ENCODE measurements at places on chromosomes 11 and 22. TPM values are rescaled to one million over a fixed set of nuclear protein-coding genes. Genes with fewer than 3 reads are reported as not detected.
A peak's percentile ranks its signal among the peaks of the same experiment; 100 is the strongest.

GRCh38 chr11:3224401-3225057 is 5.9 kb upstream of the MRGPRG start:
- DNase-seq = no peak

Gene C11orf97
- polyA plus RNA-seq = not detected

Gene SF3A1
- polyA plus RNA-seq = 66.8 TPM

Gene C1QTNF5
- 12.2 TPM for polyA plus RNA-seq

DNA sequence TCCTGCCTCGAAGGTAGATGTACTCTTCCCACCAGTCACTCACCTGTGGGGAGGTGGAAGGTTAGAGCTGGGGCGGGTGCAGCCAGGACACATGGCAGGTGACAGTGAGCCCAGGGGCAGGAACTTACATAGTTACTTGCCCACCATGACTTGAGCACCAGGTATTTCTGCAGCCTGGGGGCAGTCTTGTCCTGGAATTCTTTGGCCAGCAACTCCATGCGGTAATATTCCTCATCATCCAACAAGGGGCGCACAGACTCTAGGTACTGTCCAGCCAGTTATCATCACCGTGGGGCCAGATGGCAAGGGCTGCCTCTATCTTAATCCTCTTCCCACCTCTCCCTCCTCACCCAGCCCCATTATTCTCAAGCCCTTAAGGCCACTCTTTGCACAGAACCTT is 2.2 kb downstream of the CPT1B start:
- no peak for DNase-seq

Gene CYP2D6
- 0.77 TPM for polyA plus RNA-seq

DNA sequence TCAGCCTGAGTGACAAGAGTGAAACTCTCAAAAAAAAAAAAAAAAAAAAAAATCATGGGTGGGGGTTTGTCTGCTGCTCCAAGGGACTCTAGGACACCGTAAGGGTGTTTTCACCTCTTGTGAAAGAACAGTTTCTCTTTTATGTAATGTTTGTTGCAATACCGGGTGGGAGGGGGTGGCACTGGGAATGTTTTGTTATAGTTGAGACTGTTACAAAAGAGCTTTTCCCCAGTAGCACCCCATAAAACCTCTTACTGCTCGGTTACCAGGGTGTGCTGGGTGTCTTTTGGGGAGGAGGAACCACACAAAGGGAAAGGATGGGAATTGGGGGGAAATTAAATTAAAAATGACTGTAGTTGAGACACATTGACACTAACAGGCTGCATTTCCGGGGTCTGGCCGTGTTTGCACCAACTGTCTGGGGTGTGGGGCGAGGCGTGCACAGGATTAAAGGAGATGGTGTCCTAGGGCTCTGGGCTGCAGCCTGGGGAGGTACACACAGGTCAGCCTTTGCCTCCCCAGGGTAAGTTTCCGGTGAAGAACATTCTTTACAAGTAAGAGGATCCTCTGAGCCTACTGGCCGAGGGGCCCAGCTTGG is 1.6 kb downstream of the NFAM1 start:
- DNase-seq = no peak

- DNase-seq = no peak
These were observed 5.2 kb upstream of the NXPE1 start for GRCh38 chr11:114564831-114565230.

DNA sequence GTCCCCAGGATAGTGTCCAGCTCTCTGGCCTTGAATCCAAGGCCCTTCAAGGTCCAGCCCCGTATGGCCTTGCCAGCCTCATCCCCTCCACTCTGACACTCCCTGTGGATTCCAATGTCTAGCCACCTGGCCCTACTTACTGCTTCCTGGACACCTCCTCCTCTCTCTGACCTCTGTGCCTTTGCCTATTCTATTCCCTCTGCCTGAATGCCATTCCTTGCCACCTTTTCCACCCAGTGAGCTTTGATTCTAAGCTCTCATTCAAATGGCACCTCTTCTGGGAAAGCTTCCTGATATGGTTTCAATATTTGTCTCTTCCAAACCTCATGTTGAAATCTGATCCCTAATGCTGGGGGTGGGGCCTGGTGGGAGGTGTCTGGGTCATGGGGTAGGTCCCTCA is 31.9 kb upstream of the TTLL12 start:
- DNase-seq = no peak

Gene OR52E8
- not detected for polyA plus RNA-seq

DNA sequence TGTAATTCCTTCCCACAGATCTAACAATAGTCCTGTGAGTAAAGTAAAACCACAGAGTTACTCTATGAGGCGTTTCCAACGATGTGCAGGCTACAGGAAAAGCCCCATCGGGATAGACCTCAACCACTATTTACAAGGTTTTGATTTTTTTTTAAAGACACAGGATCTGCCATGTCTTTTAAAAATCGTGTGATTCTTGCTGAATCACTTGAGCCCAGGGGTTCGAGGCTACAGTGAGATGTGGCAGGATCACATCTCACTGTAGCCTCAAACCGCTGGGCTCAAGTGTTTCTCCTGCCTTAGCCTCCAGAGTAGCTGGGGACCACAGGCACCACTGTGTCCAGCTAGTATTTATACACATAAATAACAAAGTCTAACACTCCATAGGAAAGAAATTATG is 7.8 kb downstream of the TAF1D start:
- DNase-seq = no peak

Gene SCGB1C1
- not detected for polyA plus RNA-seq

Gene OR10G6
- not detected for polyA plus RNA-seq

DNA sequence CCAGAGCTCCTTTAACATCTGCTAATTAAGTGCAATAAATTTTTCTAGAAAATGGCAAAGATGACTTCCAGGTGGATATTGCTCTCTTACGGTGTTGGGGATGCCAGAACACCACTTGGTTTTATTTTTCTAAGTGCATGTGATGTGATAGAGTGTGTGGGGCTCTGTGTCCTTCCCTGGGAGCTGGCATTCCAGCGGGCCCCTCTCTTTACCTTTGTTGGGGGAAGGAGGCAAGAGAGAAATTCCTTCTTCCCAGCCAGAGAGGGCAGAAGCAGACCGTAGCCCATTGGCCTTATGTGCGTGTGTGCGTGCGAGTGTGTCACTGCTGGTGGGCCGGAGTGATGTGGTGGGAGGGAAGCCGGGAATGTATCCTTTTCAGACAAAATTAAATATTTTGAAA is 17.2 kb downstream of the TEF start:
- no peak for DNase-seq

DNA sequence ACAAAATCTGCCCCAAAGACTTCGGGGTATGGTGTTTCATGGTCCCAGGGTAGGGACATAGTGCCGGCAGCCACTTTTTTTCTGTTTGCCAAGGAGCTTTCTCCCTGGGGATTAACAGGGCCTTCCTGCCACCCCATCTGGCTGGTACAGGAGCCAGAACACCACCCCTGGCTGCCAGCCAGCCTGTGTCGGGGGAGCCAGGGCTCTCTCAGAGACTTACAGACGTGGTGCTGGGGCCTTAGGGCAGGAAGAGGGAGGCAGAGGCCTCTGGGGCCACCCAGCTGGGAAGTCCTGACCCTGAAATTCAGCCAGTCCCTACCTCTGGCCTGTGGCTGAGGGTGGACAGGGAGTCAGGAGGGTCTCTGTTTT is 52.4 kb upstream of the CDON start:
- DNase-seq = no peak

DNA sequence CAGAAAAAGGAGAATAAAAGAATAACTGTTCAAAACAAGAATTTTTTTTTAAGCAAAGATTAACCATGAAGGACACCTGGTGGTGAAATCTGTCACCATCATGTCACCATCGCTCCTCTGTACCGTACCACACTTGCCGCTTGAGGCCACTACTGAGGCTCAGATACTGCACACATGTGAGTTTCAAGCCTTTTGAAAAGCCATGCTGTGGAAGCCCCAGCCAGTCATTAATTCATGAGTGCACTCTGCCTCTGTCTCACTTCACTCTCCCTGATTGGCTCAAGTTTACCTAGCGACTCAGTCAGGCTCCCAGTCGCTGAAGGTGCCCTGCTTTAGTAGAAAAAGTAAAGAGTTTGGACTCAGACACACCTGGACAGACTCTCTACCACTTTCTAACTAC is 6.6 kb upstream of the MS4A12 start:
- no peak for DNase-seq

DNA sequence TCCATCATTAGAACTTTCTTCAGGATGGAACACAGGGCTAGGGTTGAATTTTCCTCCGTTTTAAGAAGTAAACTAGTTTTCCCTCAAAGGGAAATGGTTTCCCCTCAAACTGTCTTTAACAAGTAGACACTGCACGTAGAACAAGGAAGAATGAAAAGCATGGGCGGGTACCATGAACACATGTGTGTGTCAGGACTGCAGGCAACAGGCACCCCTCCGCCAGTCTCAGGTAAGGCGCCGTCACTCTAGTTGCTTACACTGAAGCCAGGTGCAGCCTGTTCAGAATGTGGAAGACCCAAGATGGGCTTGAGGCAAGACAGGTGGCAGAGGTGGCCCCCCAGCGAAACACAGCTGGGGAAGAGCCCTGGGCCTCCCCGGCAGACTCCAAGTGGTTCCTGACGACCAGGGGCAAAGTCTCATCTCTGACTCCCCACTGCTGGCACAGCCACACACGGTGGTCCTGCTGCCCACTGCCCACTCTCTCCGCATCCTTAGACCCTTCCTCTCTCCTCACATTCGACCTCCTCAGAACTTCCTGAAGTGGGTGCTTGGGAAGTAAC is 25.4 kb upstream of the MOB2 start:
- no peak for DNase-seq

DNA sequence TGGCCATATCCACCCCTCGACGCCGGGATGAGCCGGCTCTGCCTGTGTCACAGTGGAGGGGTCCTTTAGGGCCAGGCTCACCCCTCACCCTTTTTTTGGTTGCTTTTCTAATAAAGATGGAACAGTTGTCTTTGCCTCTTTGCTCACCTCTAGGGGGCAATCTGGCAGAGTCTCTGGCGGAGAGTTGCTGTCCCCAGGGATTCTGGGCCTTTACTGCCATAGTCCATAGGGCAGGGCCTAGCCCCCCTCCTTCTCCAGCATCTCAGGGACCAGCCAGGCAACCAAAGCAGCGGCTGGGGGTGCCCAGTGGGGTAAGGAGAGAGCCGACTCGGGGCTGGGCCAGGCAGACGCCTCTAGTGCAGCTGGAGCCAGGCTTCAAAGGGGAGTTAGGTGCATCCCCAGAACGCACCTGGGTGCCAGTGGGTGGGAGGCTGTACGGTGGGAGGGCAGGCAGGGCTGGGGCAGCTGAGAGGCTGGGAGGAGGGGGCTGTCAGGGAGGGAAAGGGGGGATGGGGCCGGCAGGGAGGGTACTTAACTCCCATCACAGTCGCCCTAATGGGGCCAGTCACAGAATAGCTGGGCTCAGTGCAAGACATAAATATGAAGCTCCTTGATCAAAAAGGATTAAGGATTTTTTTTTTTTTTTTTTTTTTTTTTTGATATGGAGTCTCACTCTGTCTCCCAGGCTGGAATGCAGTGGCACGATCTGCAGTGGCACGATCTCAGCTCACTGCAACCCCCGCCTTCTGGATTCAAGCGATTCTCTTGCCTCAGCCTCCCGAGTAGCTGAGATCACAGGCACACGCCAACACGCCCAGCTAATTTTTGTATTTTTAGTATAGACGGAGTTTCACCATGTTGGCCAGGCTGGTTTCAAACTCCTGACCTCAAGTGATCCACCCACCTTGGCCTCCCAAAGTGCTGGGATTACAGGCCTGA is 2.5 kb upstream of the SUSD2 start:
- no peak for DNase-seq

DNA sequence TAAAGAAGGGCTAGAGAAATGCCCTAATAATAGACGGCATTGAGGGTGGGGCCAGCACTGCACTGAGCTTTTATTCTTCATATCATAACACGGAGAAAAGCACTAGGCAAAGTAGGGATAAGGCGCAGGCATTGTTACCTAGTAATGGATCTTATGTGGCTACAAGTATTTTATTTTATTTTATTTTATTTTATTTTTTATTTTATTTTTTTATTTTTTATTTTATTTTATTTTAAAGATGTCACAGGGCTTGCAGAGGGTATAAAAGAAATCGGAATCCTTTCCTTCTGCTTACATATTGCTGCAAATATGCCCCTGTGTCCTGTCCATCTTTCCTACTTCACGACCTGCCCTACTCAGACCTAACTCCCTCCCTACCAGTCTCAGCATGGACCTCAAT is 452.0 kb upstream of the KIRREL3 start:
- DNase-seq = no peak

Gene GAL3ST1
- polyA plus RNA-seq = not detected

DNA sequence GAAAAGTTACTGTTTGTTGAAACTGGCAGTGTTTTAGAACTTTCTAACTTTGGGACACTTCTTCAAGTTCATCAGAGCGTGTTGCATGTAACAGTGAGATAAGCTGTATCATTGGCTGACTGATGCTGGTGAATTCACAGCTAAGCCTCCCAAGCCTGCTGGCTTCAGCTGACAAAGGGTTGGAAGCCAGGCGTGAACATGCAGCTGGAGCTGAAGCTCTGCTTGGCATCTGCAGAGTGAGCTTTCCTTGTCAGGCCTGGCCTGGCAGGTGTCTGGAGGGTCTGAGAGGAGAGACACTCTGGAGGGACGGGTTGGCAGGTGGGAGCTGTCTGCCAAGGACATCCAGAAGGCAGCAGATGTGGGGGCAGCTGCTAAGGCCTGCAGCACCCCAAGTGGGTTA is 1.5 kb downstream of the AMPD3 start:
- DNase-seq = no peak

DNA sequence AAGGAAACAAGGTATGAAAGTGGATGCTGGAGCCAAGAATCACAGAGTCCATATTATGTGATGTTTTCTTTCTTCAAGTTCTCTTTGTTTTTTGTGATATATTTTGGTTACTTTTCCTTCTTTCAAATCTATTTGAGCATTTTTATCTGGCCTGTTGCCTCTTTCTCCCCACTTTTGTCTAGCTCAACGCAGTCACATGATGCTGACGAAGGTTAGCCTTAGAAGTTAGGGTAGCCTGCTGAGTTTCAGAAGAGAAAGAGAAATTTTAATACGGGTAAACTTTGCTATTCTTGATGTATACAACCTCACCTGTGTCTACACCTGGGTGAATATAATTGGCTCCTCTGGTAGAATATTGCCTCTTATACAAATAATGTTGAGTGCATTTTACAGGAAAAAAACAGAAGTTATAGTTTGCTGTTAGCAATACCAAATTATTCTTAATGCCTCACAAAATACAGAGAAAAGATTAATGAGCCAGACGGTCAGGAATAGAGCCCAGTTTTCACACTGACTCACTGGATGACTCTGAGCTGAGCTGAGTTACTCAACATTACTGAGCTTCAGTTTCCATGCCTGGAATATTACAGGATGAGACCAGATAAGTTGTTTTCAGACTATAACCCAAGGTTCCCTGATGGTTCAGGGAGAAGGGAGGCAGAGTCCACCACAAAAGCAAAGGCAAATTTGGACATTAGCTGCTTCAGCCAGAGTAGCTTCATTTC is 161.6 kb upstream of the BDNF start:
- DNase-seq = peak; percentile 77

Gene P2RY2
- 0.15 TPM for polyA plus RNA-seq

GRCh38 chr11:23502826-23503225 is 642.6 kb upstream of the CCDC179 start:
- DNase-seq = no peak

- DNase-seq = no peak
These were observed 48.0 kb downstream of the FAT3 start for GRCh38 chr11:92272651-92273050.

Gene DCHS1
- 7.3 TPM for polyA plus RNA-seq
